RWPE2 (cell line): ENCODE measurements at places on chromosomes 4 and X.

DNA sequence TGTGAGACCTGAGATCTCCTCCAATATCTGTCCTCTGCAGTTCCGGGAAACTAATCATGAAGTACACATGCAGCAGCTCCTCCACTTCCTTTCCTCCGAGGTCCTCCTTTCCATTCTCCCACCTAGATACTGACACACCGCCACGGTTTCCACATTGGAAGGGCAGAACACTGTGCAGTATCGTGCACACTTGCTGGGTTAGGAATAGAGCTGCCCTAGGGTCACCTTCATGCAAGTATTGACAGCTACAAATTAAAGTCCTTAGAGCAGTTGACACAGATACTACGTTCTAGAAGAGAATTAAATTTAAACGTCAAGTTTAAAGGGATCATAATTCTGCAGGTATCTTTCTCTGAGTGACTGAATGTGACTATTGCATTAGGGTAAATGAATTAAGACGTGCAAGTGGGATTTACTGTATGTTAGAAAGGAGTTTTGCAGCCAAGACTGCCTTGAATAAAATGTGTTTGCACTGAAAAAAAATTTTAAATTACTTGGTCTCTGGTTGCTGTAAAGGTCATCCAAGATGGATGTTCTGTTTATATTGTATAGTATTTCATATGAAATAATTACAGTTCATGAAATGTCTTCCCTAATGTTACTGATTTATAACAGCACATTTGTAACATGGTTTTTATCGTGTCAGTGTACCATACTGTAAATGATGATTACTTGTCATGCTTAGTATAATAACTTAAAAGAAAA lies 117.7 kb downstream of the STOX2 start:
- DNase-seq = no peak

- DNase-seq = no peak
Measured at GRCh38 chrX:54921427-54922021, 900 bp downstream of the TRO start.

DNA sequence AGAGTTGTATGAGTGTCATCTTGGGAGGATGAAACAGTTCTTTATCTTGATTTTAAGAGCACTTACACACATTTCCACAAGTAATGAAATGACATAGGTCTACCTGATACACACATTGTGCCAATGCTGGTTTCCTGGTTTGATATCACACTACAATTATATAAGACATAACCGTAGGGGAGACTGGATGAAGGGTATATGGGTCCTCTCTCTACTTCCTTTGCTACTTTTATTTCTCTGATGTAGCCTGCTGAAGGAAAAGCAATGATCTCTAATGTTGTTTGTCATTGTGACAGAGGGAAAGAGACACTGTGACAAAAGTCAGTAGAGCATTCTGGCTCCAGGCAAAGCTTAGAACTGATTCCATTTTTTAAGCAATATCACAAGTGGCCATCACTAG lies 238.0 kb downstream of the PDGFC start:
- no peak for DNase-seq

DNA sequence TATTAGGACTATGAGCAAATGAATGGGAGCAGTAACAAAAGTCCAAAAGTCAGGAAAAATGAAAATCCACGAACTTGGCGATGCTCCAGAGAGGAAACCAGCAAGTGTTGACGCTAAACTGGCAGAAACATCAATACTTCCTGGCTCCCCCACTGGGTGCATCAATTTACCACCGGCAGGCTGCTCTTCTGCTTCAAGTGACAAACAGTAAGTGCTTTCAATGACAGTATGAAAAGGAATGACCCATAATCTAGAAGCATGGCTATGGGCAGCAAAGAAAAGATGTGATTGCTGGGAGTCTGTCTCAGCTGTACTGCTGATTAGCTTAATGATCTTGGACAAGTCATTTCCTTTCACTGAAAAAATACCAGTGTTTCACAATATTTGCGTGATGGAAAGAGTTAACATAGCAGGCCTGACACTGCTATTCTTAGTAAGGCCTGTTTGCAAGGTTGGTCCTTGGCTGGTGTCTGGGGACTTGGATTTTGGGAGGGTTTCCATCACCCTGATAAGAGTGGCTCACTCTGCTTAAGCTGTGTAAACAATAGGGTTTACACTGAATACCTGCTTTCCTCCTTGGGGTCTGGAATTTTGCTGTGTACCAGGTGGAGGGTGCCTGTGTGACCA lies 8.7 kb downstream of the ATP11C start:
- no peak for DNase-seq

- DNase-seq = no peak
Measured at GRCh38 chr4:24551492-24552289, 32.7 kb downstream of the DHX15 start.

GRCh38 chr4:139858436-139859205 lies 193.0 kb downstream of the MGST2 start:
- DNase-seq = no peak

- DNase-seq = no peak
Measured at GRCh38 chr4:149933883-149934282, 118.2 kb upstream of the IQCM start.

- DNase-seq = no peak
Measured at GRCh38 chrX:13827298-13828090, 10.6 kb upstream of the GPM6B start.

DNA sequence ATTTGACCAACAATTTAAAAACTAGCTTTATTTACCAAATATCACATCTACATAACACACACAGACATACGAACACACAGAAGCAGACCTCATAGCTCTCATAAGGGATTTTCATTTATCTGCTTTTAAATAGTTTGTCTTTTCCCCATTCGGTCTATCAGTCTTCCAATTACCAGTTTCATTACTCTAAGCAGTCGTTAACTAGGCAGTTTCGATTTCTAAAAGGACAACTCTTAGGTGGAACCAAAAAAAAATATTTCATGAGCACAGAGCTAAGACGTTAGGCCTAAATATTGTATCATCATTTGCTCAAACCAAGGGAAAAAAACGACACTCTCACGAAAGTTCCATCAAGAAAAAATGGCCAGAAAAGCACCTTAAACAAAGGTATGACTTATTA lies 228.4 kb downstream of the SPANXN1 start:
- DNase-seq = no peak

DNA sequence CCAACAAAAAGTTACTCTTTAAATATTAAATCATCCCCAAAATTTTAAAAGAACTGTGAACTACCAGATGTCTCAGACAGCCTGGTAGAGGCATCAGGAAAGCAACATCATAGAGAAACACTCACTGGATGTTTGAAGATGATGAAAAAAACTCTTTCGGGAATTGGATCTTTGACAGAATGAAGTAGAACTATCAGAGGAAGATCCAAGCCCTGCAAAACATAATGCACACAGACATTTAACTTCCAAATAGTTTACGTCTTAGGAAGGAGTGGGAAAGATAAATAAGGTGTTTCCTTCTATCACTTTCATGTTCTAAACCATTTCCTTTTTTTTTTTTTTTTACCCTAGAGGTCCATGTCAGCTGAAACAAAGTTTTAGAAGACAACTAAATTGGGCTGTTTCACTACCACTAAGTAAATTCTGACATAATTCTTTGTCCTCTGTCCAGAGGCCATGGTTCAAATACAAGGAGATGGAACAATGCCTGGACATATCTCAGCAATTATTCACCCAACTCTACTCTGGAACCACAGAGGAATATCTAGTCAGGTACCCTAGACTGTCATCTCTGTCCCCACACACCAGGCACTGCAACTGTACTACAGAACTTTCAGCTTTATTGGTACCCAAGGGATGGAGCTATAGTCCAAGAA lies 217.7 kb upstream of the INTU start:
- DNase-seq = no peak

DNA sequence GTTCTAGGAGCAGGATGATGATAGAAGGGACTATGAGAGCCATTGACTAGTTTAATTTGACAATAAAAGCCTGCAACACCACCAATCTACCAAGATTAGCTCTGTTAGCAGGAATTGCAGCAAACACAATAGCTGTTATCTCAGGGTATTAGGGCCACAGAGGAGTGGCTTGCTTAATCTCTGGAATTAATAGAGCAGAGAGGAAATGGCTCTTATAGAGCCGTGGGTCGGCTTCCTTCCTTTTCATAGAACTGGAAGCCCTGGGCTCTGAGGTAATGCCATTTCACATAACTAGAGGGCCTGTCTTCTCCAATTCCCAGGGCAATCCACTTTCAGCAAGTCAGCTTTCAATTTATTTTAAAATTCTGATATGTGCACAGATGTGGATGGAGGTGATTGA lies 83.0 kb downstream of the MAMLD1 start:
- no peak for DNase-seq

DNA sequence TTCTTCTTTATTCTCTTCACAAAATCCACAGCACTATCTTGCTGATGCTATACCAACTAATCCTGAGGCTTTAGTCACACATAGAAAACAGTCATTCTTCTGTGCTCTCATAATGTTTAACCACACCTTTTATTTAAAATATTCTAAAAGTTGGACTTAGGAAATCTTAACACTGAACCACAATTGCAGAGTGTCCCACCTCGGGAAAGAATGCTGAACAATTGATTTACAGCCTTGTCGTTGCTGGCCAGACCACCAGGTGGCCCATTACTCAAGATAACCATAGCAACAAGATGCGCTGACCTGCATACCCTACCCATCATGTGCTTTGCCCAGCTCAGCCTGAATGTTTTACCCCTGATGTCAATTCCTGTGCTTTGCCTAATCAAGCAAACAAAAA lies 100.8 kb downstream of the ARSJ start:
- no peak for DNase-seq

DNA sequence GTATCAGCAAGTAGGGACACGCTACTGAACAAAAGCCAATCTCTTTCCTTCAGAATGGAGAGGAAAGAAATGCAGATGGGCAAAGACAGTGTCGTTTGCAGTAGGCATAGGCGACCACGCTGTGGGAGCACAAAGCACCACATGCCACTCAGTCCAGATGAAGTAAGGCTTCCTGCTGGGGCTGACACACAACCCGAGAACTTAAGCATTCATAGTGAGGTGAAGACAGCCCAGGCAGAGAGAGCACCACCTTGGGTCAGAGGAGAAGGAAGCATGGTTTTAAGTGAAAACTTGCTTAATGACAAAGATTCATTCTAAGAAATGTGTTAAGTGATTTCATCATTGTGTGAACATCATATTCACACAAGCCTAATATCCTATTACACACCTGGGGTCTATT lies 238.8 kb downstream of the MGST2 start:
- no peak for DNase-seq

DNA sequence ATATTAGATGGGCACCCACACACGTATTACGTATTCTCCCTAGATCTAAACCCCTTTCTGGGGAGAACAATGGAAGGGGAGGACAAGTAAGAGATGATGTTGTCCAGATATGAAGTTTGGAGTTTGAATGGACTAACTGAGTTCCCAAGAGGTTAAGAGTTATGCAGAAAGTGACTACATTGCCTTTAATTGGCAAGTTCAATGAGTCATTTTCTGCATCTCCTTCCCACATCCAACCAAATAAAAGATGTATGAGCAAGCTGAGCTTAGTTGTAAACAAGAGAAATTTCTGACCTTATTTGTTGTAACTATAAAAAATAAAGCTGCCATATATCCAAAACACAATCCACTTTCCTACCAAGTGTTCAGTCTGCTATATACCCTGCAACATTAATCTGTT lies 50.5 kb downstream of the TIGD2 start:
- no peak for DNase-seq

- DNase-seq = no peak
Measured at GRCh38 chrX:112835019-112835418, 5.6 kb downstream of the AMOT start.

DNA sequence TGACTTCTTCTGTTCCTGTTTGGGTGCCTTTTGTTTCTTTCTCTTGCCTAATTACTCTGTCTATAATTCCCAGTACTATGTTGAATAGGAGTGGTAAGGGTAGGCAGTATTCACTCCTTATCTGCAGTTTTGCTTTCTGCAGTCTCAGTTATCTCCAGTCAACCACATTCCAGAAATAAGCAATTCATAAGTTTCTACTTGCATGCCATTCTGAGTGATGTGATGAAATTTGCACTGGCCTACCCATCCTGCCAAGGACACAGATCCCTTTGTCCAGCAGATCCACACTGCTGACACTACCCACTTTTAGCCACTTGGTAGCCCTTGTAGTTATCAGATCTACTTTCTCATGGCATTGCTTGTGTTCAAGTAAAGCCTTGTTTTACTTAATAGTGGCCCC lies 971.6 kb upstream of the INTU start:
- DNase-seq = no peak

- DNase-seq = no peak
Measured at GRCh38 chrX:8141896-8142295, 29.2 kb downstream of the VCX2 start.

DNA sequence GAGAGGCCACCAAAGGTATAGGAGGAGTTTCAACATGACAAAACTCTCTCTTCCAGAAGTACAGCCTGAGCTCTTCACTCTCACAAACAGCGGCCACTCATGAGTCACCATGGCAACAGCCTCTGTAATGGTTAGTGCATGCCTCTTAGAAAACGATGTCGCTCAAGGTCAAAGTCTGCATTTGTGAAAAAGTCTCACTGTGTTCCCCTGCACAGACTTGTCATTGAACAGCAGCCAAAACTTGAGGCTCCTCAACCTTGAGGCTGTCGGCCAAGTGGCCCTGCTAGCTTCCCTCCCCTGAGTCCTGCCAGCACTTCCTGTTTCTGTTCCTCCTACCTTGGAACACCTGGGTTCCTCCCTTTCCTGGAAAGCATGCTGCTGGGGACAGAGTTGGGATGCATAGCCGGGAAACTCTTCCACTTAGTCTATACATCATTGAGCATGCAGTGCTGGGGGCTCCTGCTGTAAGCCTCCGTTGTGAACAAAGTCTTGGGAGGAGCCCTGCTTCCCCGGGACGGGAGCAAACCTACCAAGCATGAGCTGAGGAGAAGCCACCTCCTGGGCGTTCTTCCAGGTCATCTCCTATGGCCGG lies 66.6 kb downstream of the ING2 start:
- DNase-seq = no peak

DNA sequence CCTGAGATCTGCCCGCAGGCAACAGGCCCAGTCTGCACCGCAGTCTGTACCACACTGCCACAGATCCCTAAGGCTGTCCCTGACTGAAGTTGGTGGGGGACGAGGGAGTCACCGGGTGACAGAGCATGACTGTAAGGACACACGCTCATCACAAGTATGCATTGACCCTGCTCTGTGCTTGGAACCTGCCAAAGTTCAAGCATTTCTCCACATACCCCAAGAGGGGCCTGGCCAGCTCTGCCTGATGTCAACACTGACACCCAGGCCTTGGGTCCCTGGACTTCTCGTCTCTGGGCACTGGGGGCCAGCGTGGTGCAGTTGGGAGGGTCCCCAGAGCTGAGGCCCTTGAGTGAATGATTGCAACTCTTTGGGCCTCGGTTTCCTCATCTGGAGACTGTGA lies 7.9 kb downstream of the BLOC1S4 start:
- DNase-seq = no peak

GRCh38 chr4:100486496-100486895 lies 31.3 kb downstream of the EMCN start:
- no peak for DNase-seq

- DNase-seq = no peak
Measured at GRCh38 chr4:158811704-158812103, 42.9 kb downstream of the FNIP2 start.

GRCh38 chr4:16111533-16111932 lies 27.7 kb upstream of the PROM1 start:
- no peak for DNase-seq

GRCh38 chrX:41137589-41137988 lies 52.3 kb downstream of the USP9X start:
- DNase-seq = no peak

GRCh38 chrX:136192839-136193414 lies 45.6 kb downstream of the FHL1 start:
- no peak for DNase-seq
